Hypothalamus (tissue), 51 donors: ENCODE measurements at places on chromosomes 7 and 10.
A peak's percentile ranks its signal among the peaks of the same experiment; 100 is the strongest.

- no peak for DNase-seq
These were observed 142.2 kb upstream of the VWC2 start for GRCh38 chr7:49631071-49631815.

DNA sequence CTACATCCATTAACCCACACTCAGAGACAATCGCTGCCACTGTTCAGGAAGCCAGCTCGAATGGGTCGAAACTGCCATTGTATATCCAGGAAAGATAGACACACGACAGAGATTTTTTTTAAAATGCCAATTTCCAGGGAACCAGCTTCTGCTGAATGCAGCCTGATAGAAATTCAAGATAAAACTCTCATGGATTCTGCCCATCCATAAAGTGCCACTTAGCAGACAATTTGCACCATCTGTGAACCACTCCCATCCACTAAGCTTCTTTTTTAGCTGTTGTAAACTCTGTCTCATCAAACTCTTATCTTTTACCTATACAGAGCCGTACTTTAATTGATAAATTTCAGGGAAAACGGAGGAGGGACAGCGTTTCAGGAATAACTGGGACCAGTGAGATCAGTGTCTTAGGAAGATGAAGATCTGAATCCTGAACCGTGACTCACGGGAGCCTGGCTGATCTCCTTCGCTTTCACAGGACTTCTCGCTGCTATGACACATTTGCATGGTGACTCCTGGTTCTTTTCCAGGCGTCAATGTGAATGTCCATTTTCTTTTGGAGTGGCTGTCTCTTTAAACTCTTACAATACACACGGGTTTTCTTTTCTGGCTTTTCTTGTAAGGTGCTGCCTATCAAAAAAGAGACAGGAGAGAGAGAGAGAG, 103.4 kb downstream of the FAM204A start:
- DNase-seq = no peak

GRCh38 chr7:140484951-140485499, 5.7 kb upstream of the MKRN1 start:
- no peak for DNase-seq

DNA sequence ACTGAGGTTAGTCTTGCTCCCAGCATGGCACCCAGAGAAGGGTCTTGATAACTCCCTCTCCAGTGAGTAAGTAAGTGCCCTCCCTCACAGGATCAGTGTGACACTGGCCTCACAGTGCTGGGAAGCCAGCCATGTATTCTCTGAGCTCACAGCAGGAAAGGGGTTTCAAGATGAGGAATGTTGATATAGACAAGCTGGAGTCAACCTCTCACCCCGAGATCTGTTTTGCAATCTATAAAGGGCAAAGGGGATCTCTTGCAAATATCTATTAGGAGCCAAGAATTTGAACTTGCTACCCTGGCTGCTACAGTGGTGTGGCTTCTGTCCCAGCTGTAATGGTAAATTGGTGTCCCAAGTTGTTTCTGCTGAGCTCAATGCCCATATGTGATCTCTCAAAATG, 70.2 kb upstream of the ADAM12 start:
- DNase-seq = no peak

DNA sequence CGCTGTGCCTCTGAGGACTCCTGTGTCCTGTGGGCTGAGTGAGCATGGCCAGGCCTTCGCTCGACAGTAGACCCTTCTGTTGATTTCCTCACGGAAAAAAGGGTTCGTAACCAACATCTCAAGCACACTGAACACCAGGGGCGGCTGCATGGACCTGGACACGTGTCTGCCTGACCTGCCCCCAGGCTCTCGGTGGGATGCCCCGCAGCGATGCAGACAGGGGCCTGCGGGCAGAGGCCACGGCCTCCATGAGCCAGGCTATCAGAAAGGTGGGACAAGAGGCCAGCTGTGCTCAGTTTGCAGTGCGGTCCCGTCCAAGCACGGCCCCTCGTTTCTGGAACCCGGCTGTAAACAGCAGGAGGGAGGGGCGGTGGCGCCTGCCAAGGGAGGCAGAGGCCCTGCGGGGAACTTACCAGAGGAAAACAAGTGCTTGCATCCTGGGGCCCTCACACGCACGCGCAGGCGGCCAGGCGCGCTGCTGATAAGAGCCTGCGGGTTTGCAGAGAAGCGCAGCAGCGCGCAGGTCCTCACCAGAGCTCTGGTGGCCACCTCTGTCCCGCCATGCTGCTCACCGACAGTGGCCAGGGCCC, 10.6 kb downstream of the GPR146 start:
- DNase-seq = peak; percentile 22

DNA sequence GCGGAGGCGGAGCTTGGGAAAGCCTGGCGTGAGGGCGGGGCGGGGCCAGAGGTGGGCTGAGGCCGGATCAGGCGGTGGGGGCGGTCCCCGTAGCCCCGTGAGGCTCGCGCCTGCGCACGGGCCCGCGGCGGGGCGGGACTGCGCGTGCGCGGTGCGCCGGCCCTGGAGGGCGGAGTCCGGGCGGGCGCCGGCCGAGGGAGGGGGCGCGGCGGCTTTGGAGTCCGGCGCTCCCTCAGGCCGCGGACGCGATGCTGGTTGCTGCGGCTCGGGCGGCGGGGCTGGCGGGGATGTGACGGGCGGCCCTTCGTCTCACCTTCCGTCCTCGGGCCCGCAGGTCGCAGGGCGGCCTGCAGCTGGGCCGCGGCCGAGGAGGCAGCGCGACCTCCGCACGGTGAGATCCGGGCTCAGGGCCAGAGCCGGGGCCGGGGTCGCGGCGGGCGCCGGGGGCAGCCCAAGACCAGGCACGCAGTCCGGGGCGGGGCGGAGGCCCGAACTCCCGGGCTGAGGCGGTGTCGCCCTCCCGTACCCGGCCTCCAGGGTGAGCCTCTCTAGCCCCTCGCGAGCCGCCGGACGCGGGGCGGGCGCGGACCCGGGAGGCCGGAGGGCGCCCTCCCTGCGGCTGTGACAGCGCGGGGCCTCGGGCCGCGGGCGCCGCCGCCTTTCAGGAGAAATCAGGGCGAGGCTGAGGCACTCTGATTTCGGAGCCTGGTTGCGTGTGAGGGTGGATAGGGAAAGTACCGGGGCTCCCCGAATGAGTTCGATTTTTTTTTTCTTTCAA, at the start of gene CCSER2:
CCSER2 (plus strand) TSS at position 172 of the 778 bp plus-strand sequence. CDS start 42,464 bp downstream, outside the sequence.
- peak; percentile 86 for DNase-seq

GRCh38 chr10:27134371-27134770, 19.8 kb downstream of the YME1L1 start:
- DNase-seq = no peak
